ENCODE measurements at places on chromosomes 5 and 9. TPM values are rescaled to one million over a fixed set of nuclear protein-coding genes. Genes with fewer than 3 reads are reported as not detected.

GRCh38 chr9:73081979-73082657, 69.5 kb upstream of the ANXA1 start:
- no peak for DNase-seq

STKLD1 gene
- 0.27 TPM for total RNA-seq

DNA sequence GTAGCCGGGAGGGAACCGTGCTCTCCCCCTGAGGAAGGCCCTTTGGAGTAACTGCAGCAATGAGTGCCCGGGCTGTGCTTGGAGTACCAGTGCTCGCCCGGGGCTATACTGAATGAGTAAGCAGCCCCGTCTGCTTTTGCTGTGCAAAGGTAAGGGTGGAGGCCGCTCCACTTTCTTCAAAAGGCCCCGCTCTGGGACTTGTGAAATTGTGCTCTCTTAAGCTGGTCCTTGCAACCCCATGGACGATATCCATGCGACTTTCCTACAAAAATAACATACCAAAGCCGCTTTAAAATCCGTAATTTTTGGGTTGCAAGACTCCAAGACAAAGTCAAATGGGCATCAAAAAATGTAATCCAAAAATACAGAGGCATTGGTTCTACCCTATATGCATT, 578 bp upstream of the TNFAIP8 start:
- DNase-seq, result no peak

PCDHB11 gene
- total RNA-seq, result 0.73 TPM

DNA sequence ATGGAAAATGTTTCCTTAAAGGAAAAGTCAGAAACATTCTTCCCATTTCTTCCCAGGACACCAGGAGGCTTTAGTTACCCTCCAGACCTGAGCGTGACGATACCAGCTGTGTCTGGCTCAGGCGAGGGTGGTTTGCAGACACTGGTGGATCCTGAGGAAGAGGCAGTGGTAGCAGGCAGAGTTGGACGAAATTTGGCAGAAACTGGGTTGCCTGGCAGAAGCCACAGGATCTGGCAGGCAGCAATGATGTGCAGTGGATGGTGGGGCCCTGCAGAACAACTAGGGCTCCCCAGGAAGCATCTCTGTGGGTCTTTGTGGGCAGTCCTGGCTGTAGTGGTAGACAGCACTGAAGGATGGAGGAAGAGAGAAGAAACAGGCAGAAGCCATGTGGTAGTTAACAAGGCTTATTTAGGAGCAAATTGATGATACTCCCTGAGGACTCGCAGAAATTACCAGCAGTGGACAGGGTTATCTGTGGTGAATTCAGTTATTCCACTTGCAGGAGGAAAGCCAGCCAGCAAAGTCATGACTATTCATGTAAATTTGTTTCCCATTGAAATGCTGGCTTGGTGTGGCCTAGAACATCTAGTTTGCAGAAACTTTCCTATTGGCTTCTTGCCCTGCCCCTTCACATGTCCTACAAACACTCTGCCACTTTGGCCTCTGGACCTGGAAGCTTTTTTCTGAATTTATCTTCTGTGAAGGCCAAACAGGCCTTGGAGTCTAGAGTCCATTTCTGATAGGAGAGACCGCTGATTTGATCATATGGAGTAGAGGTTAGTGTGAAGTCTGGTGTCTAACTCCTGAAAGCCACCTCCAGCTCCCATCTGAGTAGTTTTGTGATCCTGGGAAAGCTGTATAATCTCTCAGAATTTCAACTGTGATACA, 212.0 kb downstream of the DMRT2 start:
- no peak for DNase-seq

MRPL50 gene
- total RNA-seq, result 16.5 TPM

DNA sequence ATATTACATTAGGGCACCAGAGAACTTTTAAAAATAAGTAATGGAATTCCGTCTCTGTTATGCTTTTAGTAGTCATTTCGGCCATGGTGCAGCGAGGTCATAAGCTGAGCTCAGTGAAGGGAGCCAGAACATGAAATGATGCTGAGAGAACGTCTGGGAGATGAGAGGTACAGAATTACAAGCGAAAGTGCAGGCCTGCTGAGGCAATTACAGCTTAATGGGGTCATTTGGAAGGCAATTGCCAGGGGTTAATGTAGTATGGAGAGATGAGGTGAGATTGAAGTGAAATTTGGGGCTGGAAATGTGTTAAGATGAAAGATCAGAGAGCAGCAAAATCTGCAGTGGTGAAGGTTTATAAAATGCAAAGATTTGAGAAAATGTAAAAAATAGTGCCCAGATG, 96.5 kb downstream of the PBX3 start:
- DNase-seq, result no peak

ASS1 gene
- total RNA-seq, result 74.4 TPM

DNA sequence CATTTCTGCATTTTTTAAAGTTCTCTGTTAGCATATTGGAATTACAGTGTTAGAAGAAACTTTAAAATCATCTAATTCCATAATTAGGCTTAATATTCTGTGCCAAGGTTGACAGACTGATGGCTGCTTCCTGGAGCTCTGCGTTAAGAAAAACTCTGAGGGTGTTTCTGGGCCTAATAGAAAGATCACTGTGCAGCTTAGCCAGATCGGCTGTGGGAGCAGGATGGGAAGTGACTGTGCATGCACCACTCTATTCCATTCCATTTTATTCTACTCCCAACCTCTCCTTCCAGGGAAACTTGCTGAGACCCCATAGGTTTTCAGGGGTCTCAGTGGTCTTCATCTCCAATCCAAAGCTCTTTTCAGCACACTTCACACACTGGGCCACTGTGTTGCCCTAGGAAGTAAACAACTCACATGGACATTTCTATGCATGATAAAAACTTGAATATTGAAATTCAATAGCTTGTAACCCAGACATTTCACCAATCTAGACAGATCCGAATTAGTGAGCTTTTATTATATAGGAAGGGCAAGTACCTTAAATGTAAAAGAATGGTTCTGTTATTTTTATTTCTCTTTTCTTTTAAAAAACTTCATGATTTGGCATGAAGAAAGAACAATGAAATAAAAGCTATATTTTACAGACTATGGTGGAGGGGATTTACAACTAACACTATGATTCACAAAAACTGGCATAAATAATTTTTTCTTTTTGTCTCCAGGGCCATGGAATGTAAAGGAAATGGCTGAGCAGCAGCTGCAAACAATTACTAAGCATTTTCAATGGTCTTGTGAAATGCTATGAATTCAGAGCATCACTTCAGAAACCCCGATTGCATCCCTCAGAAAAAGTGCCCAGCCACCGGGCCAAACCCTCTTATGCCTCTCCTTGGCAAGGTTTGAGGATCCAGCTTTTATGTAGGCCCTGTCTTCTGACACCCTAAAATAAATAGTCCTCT, 51.4 kb upstream of the DAB2 start:
- DNase-seq, result no peak

DNA sequence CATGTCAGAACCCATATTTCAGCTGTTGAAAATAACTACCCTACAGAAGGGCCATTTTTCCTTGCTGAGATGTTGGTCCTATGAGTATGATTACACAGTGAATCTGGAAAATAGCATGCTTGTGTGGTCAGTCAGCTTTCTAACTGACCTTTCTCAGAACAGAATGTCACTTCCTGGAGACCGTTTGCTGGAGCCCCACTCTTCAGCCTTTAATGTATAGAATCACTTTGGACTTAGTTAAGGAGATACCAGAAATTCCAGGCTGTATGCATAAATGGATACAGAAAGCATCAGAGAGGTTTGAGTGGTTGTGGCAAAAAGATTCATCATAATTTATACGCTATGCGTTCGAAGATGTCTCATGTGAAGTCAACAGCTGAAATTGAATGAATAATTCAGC, 488.1 kb downstream of the EBF1 start:
- no peak for DNase-seq

SH3TC2 gene
- 16.7 TPM for total RNA-seq

- DNase-seq, result no peak
These were observed 63.5 kb downstream of the ENC1 start for GRCh38 chr5:74576941-74577456.

GEMIN5 gene
- total RNA-seq, result 13.7 TPM

TEX10 gene
- 8.0 TPM for total RNA-seq

FLT4 gene
- 5.6 TPM for total RNA-seq

GRCh38 chr5:126139773-126140172, 283.4 kb upstream of the GRAMD2B start:
- DNase-seq, result no peak

PCDHGA9 gene
- 4.3 TPM for total RNA-seq

DNA sequence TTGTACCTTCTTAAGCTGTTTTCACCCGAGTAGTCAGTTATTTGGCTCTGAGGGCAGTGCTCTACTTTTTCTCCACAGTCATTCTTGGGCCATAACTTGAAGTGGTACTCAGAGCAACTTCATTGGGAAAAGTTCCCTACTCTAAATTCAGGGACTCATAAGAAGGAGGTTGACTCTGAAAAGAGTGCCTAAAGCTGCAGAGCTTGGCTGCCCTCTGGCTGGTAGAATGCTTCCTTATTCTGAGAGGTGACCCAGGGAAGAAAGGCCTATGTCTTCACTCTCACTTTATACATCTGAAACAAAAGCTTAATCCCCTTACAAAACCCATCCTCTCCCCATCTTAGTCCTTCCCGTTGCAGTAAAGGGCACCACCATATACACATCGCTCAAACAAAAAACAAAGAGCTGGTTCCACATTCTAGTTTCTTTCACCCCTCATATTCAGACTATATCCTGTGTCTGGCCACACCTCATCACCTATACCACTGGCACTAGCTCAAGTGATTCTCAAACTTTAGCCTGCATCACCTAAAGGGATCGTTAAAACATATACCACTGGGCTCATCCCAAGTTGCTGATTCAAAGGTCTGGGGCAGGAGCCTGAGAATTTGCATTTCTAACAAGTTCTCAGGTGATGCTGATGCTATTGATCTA, 7.9 kb downstream of the IGIP start:
- no peak for DNase-seq

ACTBL2 gene
- not detected for total RNA-seq

DNA sequence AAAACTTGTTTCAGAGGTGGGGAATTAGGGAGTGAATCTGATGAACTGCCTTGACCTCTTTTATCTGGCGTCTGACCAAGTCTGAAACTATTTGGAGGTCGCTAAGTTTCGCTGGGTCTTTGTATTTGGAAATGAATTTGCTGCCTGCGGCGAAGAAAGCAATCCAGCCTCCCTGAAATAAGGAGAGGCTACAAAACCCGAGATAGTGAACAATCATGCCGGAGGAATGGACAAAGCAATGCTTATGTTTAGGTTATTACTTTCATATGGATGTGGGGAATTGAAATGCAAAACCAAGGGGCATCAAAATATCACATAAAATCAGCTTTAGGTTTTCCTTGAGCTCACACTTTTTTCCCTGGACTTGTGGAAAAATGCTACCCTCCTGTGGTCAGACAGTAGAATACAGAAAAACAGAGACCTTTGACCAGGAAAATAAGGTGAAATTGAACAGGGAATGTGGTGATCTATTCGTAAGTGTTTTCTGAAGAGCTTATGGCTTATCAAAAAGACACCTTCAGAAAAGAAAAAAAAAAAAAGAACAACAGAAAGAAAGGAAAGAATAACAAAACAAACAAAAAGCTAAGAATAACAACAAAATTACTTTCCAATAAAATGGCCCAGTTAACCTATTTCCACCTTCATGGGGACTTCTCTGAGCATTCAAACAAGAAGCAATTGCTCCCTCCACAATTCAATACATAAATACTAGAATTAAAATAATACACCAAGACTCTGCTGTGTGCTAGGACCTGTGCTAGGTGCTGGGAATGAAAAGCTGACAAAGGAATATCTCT, 68.6 kb upstream of the DPYSL3 start:
- DNase-seq, result no peak

DNA sequence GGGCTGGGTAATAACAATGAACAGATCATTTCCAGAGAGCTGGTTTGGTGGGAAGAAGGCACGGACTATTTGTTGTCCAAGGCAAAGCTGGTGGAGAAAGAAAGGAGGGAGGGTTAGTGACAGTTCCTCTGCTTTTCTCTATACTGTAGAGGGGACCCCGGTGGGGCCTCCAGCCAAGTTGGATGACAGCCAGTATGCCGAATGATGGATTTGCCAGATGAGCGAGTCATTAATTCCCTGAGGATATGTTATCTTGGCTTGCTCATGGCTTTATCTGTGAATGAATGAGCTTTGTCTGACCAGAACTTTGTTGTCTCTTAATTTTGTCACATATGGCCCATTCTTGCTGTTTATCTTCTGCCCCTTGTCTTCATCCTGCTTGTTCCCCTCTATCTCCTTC, 158.6 kb upstream of the GLRA1 start:
- no peak for DNase-seq

OR2V1 gene
- not detected for total RNA-seq
